Stimulated activated CD4-positive, alpha-beta T cell treated with anti-CD3 and anti-CD28 coated beads, Interleukin-1b, Interleukin-23, amount 100 ng/mL, for 24 hours (primary cell): ENCODE measurements at places on chromosomes 4 and X.

GRCh38 chr4:106299977-106300376 lies 16.0 kb downstream of the TBCK start:
- no peak for DNase-seq

DNA sequence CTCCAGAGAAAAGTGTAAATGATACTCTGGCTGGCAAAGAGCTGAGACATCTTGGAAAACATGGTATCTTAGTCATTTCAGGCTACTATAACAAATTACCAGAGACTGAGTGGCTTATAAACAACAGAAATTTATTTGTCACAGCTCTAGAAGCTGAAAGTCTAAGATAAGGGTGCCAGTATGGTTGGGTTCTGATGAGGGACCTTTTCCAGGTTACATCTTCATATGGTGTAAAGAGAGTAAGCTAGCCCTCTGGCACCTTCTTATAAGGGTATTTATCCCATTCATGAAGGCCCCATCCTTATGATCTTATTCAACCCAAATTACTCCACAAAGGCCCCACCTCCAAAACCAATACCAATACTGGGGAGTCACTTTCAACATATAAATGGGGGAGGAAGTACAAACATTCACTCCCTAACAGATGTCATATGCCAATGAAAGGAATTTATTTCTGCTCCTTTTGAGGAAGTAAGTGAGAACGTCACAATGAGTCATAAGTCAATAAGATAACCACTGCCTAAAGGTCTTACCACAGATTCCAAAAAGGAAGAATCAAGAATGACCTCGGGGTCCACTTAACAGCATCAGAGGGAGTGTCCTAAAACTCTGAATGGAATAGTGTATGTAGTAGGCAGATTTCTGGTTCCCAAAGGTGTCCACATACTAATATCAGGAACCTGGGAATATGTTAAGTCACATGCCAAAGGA lies 246.6 kb downstream of the OPHN1 start:
- no peak for DNase-seq

DNA sequence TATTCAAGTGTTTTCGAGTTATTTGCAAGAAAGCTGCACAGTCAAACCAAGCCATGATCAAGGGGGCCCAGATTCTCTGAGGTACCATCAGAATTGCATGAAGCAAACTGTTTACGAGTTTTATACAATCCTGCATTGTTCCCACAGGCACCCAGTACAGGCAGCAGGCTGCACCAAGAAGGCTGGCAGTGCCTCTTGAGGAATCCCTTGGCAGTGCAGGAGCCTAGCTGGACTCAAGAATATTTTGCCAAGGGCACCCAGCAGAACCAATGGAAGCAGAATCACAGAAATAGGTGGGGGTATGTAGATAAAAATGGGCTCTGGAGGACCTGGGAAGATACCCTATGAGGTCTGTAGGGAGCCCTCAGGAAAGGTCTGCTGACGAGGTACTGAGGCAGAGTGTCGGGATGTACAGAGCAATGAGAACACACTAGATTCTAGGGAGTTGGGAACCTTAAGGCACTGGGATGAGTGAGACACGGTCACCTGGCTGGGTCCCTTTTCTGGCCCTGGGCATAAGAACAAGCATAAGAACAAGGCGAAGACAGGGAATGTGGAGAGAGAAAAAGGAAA lies 2.5 kb upstream of the PLP1 start:
- DNase-seq = no peak

DNA sequence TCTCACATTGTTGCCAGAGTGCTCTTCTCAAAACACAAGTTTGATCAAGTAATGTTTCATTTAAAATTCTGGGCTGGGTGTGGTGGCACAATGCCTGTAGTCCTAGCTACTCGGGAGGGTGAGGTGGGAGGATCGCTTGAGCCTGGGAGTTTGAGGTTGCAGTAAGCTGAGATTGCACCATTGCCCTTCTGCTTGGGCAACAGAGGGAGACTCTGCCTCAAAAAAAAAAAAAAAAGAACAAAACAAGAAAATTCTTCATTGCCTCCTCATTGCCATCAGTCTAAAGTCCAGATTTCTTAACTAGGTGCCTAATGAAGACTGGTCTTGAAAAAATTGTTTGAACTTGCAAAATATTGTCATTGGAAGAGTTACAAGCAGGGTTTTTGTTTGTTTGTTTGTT lies 120.1 kb downstream of the MFAP3L start:
- DNase-seq = no peak

DNA sequence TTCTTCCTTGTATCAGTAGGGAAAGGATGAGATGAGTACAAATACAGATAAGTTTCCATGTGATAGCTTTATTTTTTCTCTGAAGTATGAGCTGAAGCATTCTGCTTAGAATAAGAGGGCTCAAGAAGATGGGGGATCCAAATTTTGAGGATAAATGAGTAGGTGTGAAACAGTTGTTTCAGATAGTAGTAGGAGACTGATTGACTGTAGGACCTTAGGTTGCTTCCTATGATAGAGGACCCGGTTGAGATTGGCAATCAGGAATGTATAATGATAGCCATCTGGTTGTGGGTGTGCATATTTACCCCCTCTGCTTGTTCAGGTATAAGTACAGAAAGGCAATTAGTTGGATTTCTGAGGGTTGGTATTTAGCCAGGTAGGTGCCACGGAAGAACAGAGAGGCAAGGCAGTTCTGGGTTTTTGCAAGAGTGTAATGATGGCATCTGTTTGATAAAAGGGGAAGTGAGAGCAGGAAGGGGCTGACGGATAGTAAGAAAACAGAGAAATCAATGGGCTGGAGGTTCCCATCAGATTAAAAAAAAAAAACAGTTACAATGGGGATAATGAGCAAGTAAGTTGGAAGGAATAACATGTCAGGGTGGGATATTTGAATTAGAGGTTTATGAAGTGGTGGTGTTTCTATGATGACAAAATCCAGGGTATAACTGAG lies 13.7 kb downstream of the OCRL start:
- DNase-seq = no peak

GRCh38 chr4:183306811-183307210 lies 13.3 kb downstream of the CLDN22 start:
- no peak for DNase-seq

DNA sequence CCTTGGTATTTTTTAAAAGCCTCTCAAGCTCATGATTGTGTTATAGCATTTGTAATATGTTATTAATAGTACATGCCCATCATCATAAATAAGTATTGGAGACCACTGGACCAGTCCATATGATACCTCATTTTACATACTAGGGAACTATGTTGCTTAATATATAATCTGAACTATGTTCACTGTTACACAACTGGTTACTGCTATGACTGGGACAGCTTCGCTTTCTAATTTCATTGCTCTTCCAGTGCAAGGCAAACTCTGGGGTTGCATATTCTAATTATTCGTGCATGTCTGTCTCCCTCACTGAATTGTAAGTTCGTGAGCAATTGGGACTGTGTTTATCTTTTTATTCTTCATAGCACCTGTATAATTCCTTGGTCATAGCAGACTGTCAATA lies 330.5 kb downstream of the RAPGEF2 start:
- DNase-seq = no peak

- no peak for DNase-seq
Observed at GRCh38 chr4:148094149-148094548, 348.1 kb downstream of the NR3C2 start.

DNA sequence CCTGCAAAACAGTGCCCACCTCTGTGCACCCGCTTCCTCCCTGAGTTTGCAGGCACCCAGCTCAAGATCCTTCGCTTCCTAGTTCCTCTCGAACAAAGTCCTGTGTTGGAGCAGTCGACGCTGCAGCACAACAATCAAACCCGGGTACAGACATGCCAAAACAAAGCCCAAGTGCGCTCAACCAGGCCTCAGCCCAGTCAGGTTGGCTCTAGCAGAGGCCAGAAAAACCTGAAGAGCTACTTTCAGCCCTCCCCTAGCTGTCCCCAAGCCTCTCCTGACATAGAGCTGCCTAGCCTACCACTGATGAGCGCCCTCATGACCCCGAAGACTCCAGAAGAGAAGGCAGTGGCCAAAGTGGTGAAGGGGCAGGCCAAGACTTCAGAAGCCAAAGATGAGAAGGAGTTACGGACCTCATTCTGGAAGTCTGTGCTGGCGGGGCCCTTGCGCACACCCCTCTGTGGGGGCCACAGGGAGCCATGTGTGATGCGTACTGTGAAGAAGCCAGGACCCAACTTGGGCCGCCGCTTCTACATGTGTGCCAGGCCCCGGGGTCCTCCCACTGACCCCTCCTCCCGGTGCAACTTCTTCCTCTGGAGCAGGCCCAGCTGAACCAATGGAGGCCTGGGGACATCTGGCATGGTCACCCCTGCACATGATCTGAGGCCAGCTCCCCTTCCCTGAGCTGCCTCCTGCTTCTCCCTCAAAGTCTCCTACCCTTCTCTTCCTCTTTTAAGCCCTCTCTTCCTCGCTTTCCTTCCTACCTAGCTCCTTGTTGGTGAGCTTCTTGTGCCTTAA lies 6.9 kb downstream of the APEX2 start:
- DNase-seq = no peak

- no peak for DNase-seq
Observed at GRCh38 chr4:156763511-156763910, 208.1 kb downstream of the PDGFC start.

- no peak for DNase-seq
Observed at GRCh38 chr4:32519060-32519459, 1798.9 kb downstream of the PCDH7 start.

GRCh38 chr4:151677193-151677592 lies 83.6 kb downstream of the GATB start:
- no peak for DNase-seq

DNA sequence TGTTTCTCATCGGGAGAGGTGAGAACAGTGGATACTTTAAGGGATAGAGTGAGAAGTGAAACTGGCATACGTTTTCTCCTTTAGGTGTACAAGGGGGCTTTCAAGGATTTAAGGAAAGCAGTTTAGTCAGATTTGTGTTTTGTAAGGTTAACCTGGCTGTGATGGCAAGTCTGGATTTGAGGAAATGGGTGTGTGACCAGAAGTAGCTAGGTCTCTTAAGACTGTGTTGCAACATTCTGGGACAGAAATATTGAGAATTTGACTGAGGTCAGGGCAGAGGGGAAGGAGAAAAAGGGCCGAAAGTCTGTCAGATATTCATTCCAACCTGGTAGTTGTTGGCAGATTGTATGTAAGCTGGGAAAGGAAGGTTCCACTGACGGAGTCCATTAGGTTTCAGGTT lies 10.4 kb upstream of the GABRE start:
- no peak for DNase-seq

GRCh38 chrX:48785186-48785539 lies 1.2 kb upstream of the GATA1 start:
- DNase-seq = no peak

DNA sequence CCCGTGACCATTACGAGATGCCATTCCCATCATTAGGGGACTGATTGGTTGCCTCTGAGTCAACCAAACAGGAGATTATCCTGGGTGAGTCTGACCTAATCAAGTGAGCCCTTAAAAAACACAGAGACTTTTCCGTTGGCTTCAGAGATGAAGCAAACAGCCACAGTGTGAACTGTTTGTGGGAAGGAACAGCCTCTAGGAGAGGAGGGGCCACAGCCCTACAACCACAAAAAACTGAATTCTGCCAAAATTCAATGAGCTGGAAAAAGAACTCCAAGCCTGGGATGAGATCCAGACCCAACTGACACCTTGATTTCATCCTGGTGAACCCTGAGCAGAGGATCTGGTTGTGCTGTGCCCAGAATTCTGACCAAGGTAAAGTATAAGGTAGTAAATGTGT lies 31.3 kb upstream of the TBL1X start:
- DNase-seq = no peak

GRCh38 chr4:66562276-66562806 lies 892.1 kb upstream of the EPHA5 start:
- no peak for DNase-seq

GRCh38 chr4:150960818-150961217 lies 54.3 kb downstream of the LRBA start:
- no peak for DNase-seq

GRCh38 chrX:150450519-150451177 lies 87.5 kb downstream of the MAMLD1 start:
- DNase-seq = no peak

- DNase-seq = no peak
Observed at GRCh38 chr4:152935143-152935542, 980 bp upstream of the FHDC1 start.

DNA sequence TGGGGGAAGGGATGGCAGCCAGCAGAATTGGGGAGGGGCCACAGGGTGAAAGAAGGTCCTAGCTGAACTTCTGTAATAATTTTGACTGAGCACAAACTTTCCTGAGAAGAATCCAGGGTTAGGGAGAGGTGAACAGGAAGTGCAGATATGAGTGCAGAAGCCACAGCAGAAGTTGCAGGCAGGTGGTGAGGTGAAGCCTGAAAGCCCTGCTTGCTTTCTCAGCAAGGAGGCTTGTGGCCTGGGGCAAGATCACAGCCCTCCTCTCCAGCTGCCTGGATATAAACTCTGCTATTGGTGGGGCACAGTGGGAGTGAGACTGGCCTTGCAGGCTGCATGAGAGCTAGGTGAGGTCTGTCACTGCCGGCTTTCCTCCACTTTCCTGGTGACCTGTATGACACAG lies 44.1 kb upstream of the UPRT start:
- no peak for DNase-seq

DNA sequence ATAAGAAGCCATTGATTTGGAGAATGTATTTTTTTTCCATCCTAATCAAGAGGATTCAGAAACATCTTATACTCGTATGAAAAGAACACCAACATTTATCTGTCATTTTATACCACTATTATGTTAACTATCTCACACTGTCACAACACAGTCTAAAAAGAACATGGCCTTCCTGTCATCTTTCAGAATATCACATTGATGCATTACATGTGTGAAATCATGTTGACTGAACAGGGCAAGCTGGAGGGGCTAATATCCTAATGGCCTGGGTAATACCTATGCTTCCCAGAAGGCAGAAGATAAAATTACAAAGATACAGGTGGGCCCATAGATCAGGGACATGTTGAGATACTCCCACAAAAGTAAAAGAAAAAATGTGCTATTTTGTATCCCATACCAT lies 611.7 kb downstream of the STIM2 start:
- no peak for DNase-seq

DNA sequence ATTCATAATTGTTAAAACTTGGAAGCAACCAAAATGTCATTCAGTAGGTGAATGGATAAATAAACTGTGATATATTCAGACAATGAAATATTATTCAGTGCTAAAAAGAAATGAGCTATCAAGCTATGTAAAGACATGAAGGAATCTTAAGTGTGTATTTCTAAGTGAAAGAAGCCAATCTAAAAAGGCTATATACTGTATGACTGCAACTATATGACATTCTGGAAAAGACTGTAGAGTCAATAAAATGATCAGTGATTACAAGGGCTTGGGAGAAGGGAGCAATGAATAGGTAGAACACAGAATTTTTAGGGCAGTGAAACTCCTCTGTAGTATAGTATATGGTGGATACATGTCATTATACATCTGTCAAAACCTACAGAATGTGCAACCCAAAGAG lies 139.9 kb downstream of the FRYL start:
- no peak for DNase-seq
